Cerebellar nuclear complex (tissue), 1 donor: ENCODE measurements at places on chromosomes 3 and 15.

DNA sequence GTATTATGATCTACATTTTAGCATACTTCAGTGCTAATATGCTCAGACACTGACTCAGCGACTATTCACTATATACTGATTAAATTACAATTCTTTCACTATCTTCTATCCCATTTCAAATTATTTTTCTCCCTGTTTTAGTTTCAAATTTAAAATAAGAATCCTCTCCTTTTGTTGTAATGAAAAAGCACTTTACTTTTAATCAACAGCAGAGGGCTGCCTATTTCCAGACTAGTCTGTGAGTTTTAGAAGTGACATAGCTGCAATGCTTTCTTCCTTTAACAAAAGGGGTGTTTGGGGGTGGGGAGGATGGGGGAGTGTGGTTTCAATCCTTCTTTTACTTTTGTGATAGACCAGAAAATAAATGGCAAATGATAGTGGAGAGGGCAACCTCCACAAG is 2.4 kb downstream of the NEDD4 start:
- DNase-seq = no peak

- no peak for DNase-seq
Measured at GRCh38 chr3:122728756-122729514, 48.3 kb downstream of the PARP14 start.

DNA sequence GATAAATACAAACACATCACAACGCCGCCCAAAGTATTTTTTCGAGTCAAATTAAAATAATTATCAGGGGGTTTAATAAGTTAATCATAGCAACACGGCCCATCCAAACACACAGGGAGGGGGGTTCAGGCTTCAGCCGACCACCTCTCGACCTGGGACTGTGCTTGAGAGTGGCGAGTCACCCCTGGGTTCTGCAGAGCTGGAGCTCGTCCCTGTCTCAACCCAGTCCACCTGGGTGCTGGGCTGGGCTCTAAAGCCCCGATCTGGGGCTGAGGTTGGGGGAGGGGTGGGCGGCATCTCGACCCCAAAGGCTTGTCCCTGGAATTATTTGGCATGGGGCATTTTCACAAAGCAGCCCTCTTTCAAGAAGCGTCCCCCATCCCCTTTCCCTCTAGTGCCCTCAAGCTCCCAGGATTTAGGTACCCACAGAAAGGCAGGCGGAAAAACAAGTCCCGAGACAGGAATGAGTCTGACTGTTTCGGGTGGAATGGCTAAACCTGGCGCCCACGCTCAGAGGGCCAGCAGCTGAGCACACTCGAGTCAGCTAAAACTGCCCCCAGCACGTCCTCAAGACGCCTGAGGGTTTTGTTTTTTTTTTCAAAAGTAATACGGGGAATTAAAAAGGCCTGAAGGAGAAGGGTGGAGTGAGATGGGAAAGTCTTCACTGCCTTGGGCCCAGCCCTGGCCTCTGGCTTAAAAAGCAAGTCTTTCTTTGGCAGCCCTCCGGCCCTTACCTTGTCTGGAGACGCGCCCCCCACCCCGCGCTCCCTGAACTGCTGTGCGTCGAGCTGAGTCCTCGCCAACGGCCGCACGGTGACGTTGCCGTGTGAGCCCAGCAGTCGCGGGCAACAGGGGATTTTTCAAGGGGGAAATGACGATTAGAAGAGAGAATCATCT is 32.5 kb downstream of the NR2F2 start:
- no peak for DNase-seq

- no peak for DNase-seq
Measured at GRCh38 chr15:73955861-73956742, 29.8 kb downstream of the LOXL1 start.

- DNase-seq = no peak
Measured at GRCh38 chr3:135166266-135166825, 371.3 kb downstream of the EPHB1 start.

GRCh38 chr3:188126934-188127333 is 27.0 kb upstream of the LPP start:
- DNase-seq = no peak

GRCh38 chr3:178036451-178037144 is 499.6 kb upstream of the KCNMB2 start:
- no peak for DNase-seq

DNA sequence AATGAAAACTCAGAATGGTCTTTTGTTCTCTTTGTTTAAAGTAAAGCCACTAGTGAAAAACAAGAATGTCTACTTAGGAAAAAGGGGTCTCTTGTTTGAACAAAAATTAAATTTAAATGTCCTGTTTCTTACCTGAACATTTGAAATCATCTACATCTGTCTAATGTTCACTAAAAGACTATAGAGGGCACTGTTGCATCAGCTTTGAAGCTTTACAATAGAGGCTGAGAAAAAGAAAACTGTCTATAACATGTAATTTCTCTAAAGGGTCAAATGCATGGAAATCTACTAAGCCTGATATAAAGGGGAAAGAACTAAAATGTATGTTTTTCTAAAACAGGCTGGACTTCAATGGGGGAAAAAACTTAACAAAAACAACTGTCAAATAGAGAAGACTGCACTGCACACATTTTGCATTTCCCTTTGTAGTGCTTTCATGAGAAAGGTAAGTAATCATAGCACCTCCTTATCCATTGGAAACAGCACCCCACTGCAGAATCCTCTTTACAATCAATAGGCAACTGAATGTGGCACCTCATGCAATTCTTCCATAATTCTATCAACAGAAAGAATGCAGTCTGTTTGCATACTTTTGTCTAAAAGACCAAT is 26.3 kb downstream of the DPH6 start:
- no peak for DNase-seq

DNA sequence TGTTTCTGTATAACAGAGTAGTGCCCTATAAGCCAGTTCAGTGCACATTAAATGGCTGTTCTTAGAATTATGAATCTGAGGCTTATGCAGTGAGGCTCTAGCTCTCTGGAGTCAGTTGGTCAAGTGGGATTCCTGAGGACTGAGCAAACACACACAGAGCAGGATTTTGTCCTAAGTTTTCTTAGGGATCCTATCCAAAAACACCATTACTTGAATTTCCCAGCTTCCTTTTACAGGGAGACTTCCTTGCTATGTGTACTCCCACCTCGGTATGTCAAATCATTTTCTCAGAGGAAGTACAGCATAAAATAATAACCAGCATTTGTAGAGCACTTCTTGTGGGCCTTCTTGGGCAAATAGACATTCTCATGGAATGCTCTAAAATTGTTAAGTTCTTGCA is 63.1 kb upstream of the GOLGA6B start:
- no peak for DNase-seq

GRCh38 chr3:108998436-108998835 is 44.8 kb upstream of the GUCA1C start:
- DNase-seq = no peak

GRCh38 chr15:99176757-99177156 is 71.9 kb downstream of the SYNM start:
- DNase-seq = no peak

- no peak for DNase-seq
Measured at GRCh38 chr3:75341324-75342067, 322.6 kb upstream of the FRG2C start.

- no peak for DNase-seq
Measured at GRCh38 chr3:100103558-100104441, 10.5 kb downstream of the FILIP1L start.

- DNase-seq = no peak
Measured at GRCh38 chr15:32828507-32829186, 110.8 kb downstream of the GREM1 start.

- DNase-seq = no peak
Measured at GRCh38 chr3:124942613-124943012, 8.1 kb upstream of the MUC13 start.
